ENCODE measurements at places on chromosomes 1 and 21. TPM values are rescaled to one million over a fixed set of nuclear protein-coding genes. Genes with fewer than 3 reads are reported as not detected.

The TNFRSF9 gene
- under 0.01 TPM for total RNA-seq

The FAM177B gene
- total RNA-seq, result not detected

The GBP4 gene
- 0.54 TPM for total RNA-seq

The RAD54L gene
- total RNA-seq, result 0.65 TPM

The KDF1 gene
- total RNA-seq, result not detected

The NEXN gene
- 1.4 TPM for total RNA-seq

The SSX2IP gene
- 1.6 TPM for total RNA-seq

The CELA2A gene
- not detected for total RNA-seq

The ZNF648 gene
- not detected for total RNA-seq

The FBXO42 gene
- 7.2 TPM for total RNA-seq

The TNFSF18 gene
- 16.1 TPM for total RNA-seq

The HYI gene
- total RNA-seq, result 82.0 TPM

The OR6K3 gene
- total RNA-seq, result not detected

The PYHIN1 gene
- not detected for total RNA-seq

The KCNK1 gene
- total RNA-seq, result not detected

The DNALI1 gene
- total RNA-seq, result 0.26 TPM

The CD247 gene
- total RNA-seq, result not detected

The KCNA3 gene
- not detected for total RNA-seq

The CCDC30 gene
- total RNA-seq, result 0.69 TPM

The LMX1A gene
- not detected for total RNA-seq

The LSM10 gene
- total RNA-seq, result 7.6 TPM

The BRINP2 gene
- total RNA-seq, result not detected

All from dermis lymphatic vessel endothelial cell (primary cell).